CD4-positive, alpha-beta T cell treated with Interleukin-17A for 1 hour (primary cell): ENCODE measurements at places on chromosomes 4 and X.

DNA sequence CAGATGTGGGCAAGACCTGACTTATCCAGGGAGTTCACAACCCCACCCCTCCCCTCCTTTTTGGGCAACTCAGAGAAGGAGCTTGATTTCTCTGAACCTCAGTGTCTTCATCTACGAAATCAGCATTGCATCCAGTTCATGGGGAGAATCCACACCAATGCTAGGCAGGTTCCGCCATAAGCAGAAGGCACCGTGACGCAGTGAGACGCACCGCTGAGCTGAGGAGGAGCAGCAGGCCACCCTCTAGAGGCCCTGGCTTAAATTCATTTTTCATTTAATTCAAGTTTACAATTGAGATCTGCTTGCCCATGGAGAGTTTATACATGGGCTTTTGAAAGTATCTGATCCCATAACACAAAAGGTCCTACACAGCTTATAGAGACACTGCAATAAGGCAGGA lies 55.7 kb downstream of the CPZ start:
- DNase-seq, result no peak

DNA sequence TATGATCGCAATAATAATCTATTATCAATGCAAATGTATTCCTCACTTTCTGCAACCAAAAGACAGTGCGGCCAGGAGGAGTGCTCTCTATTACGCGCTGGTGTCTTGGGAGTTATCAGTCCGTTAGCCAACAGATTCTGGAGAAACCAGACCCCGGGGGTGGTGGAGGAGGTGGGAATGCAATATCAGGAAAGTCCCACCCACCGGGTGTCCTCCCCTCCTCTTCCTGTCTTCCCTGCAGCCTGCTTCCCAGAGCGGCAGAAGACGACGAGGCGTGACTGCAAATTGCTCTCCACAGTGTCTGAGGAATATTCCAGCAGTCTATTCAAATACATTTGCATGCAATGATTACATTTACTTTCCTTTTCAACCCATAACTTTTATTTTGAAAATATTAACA lies 17.9 kb upstream of the TLR3 start:
- no peak for DNase-seq

DNA sequence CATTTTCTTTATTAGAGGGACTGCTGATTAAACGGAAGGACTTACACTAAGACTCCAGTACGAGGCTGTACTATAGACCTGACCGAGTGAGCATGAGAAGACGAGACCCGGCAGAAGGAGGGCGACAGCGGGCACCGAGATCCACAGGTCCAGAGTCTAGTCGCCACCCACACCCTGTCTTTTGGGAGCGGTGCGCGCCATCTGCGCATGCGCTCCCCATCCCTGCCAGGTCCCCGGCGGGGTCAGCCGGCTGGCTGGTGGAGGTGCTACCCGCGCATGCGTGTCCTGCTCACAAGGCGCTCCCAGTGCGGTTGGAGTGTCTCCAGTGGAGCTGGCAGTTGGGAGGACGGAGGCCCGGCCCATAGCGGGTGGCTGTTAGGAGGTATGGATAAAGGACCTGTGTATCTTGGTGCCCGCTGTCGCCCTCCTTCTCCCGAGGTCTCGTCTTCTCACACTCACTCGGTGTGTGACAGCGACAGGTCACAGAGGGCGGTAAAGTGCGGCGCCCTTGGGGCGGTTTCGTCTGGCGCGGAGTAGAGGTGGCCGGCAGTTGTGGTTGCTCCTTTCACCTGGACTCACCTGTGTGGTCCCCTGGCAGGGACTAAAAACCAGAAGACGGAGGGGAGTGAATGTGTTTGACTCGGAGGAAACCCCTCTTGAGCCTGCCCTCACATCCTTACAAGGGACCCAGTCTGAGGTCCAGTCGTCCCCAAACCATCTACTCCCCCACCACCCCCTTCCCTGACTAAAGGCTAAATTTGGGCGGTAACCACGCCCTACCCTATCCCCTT lies 7.6 kb upstream of the HSD17B10 start:
- peak; percentile 80 for DNase-seq

- peak; percentile 40 for DNase-seq
Measured at GRCh38 chrX:49184294-49185281, 1.6 kb downstream of the PRICKLE3 start.

GRCh38 chr4:152374153-152374552 lies 161.7 kb downstream of the FBXW7 start:
- DNase-seq, result no peak

GRCh38 chr4:573122-573892 lies 2.8 kb downstream of the TMEM271 start:
- DNase-seq, result no peak

- DNase-seq, result no peak
Measured at GRCh38 chr4:64799751-64800150, 390.5 kb upstream of the TECRL start.

GRCh38 chrX:32183066-32183465 lies 1028.3 kb downstream of the DMD start:
- no peak for DNase-seq

DNA sequence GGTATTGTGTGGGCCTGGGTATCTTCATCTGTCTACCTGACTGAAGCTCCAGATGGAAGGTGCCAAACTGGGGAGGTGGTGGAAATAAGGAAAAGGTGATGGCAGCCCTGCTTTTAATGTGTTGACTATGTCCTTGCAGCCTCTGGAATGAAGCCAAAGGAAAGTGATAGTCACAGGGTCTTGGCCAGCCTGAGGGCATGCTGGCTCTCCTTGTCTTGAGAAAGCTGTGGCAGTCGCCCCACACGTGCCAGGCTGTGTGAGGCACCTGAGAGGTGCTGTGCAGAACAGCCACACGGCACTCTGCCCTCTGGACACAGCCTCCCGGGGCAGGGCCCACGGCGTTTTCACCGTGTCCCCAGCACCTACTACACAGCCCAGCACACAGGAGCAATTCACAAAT lies 77.6 kb downstream of the NAT8L start:
- DNase-seq, result no peak

GRCh38 chr4:113975578-113975977 lies 3.9 kb downstream of the ARSJ start:
- no peak for DNase-seq

DNA sequence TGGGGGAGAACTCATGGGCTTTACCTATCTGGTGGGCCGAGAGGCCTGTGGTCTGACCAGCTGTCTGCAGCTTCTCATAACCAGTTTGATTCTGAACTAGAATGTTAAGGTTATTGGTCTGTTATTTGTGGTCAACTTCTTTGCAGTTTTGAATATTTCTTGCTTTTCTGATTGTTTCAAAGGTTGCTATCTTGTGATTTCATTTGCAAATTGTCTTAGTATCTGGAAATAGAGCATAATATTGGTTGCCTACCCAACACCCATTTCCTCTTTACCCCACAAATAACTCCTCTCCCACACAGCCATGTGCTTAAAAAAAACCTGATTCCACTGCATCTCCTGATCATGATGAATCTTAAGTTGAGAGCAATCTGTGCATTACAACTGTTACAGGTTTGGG lies 39.1 kb upstream of the BMP2K start:
- DNase-seq, result no peak

GRCh38 chr4:137300776-137301175 lies 231.5 kb downstream of the PCDH18 start:
- no peak for DNase-seq

DNA sequence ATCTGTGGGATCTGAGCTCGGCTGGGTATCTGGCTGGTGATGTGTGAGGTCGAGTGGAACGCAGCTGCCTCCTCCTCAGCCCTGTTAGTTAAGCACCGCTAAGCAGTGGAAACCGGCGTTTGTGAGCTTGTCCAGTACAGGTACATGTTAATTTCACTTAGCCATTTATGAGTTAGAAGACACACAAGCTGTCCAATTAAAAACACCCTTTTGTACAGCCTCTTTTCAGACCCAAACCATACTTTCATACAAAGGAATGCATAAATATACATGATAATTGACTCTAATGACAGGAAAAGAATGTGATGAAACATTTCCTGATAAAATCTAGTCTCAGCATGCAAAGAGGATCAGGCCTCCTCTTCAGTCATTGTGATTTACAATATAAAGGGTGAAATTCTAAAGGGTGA lies 163.6 kb upstream of the FAT1 start:
- DNase-seq, result no peak

DNA sequence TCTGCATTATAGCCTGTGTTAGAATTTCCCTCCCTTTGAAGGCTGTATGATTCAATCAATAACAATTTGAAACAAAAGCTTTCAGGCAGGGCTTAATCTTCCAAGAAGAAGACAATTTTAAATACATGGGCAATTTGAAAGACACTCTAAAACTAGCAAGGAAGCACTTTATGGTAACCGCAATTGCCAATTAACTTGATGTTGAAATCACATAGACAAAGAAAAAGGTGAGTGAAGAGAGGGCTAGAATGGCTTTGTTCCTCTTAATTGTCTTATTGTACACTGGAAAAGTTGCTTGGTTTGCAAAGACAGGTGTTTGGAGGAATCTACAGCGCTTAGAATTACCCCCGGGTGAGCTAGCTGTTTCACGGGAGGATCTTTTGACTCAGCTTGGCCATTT lies 74.4 kb upstream of the PRKX start:
- no peak for DNase-seq

- DNase-seq, result no peak
Measured at GRCh38 chr4:81577392-81577791, 105.7 kb upstream of the RASGEF1B start.
